Bronchial smooth muscle cell (primary cell): ENCODE measurements at places on chromosomes 1 and 21. TPM values are rescaled to one million over a fixed set of nuclear protein-coding genes. Genes with fewer than 3 reads are reported as not detected.

The TMEM200B gene
- 13.9 and 16.5 TPM in 2 replicates for total RNA-seq

The LGR6 gene
- total RNA-seq: not detected in 2 replicates

The ASCL5 gene
- total RNA-seq: not detected in 2 replicates

The TENT5C gene
- total RNA-seq: 0.32 and 1.4 TPM in 2 replicates

The MATN1 gene
- total RNA-seq: 0.17 TPM in 1 of 2 replicates, not detected in the other

The HFM1 gene
- under 0.01 and 0.43 TPM in 2 replicates for total RNA-seq

The KRTAP11-1 gene
- total RNA-seq: not detected in 2 replicates

The CRYAA gene
- total RNA-seq: not detected in 2 replicates

The DNAJC28 gene
- total RNA-seq: 1.4 and 1.7 TPM in 2 replicates
